M059J (cell line): ENCODE measurements at places on chromosomes 12 and 14. TPM values are rescaled to one million over a fixed set of nuclear protein-coding genes. Genes with fewer than 3 reads are reported as not detected.

- peak; percentile 77 for DNase-seq
Observed at GRCh38 chr12:2064071-2064507, 11.3 kb downstream of the CACNA1C start.

DNA sequence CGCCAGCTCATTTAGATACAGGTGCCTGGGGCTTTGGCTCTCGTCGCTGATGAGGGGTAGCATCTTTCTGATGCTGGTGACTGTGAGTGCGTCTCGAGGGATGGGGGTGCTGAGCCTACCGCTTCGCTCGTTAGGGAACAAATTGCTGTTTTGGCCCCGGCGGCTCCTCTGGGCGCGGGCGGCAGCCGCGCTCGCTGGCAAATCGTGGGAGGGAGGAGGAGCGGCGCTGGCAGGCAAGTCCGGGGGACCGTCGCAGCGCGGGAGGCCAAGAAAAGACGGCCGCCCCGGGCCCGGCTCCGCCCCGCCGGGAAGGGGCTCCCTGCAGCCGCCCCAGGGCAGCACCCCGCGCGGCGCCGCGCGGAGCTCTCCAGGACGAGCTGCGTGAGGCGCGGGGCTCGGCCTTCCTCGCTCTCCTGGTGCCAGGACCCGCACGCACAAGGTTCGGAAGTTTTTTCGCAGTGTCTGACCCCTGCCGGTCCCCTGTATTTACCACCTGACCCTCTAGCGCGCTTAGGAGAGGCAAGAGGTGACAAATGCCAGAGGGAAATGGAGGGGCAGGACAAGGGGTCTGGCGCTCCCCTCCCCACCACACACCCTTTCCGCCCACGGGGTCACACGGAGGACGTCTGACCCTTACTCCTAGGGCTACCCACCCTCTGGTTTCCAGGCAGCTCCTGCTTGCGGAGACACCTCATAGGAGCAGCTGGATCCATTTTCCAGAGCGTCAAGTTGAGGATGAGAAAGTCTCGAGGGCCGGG, 899 bp upstream of the KCNH3 start:
- DNase-seq = peak; percentile 20

BTBD6 gene
- 28.4 and 39.2 TPM in 2 replicates for total RNA-seq

- DNase-seq = no peak
Observed at GRCh38 chr12:10111451-10111850, 12.7 kb upstream of the CLEC1A start.

PROX2 gene
- total RNA-seq = not detected in 2 replicates

DNA sequence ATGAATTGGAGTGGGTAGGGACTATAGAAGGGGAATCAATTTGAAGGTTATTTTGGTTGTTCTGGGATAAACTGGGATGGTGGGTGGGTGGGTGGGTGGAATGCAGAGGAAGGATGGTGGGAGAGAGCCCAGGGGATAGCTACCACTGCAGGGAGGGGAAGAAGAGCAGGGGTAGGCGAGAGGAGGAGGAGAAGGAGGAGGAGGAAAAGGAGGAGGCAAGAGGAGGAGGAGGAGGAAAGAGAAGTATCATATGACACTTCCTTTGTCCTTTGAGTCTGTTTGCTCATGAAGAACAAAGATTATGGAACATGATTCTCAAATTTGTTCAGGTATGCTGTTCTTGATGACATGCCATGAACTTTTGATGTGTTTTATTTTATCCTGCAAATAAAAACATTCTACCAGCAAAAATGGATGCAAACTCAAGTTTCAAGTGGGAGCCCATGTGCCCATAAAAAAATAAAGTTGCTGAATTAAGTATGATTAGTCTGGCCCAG, 4.1 kb upstream of the BEST3 start:
- DNase-seq = no peak

GRCh38 chr12:51954561-51955361, 3.3 kb downstream of the ACVR1B start:
- DNase-seq = no peak

P2RX7 gene
- 2.8 and 6.1 TPM in 2 replicates for total RNA-seq

DNA sequence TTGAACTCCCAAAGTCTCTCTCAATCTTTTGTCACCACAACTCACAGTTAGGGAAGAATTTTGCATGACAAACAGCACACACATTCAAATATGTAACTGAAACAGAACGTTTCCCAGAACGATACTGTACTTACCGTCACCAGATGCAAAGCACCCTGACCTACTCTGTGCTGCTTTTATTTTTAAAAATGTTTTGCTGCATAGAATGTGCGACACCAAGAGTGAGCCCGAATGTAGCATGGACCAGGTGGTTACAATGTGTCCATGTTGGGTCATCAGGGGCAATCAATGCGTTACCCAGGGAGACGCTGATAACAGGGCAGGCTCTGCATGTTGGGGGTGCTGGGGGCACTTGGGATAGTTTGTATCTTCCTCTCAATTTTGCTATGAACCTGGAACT, 14.6 kb upstream of the EIF5 start:
- no peak for DNase-seq

ZBTB1 gene
- 44.1 and 51.4 TPM in 2 replicates for total RNA-seq

- DNase-seq = no peak
Observed at GRCh38 chr14:21536418-21537089, 10.4 kb upstream of the SALL2 start.
